B cell (primary cell): ENCODE measurements at places on chromosomes 2 and 18.

GRCh38 chr2:220144411-220144810 is 517.0 kb downstream of the SLC4A3 start:
- no peak for DNase-seq

- no peak for DNase-seq
Observed at GRCh38 chr2:86344404-86344803, 7.0 kb upstream of the REEP1 start.

DNA sequence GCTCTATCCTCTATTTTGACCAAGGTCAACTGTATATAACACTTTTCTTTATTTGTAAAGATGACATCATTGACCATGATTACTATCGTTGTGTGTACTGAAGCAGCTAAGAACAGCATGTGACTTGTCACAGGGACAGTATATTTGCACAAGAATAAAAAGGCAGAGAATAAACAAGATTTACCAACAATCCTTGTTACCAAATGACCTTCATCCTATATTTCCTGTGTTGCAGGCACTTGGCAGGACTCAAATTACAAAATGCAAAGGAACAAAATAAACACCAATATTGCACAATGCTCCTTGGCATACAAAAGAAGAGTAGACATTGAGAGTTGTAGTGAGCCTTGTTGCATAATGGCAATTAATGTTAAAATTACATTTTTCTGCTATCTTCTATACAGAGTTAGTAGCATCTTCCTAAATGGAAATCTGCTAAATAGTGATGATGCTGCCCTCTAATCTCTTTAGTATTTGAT is 61.8 kb downstream of the RFTN2 start:
- DNase-seq: no peak

DNA sequence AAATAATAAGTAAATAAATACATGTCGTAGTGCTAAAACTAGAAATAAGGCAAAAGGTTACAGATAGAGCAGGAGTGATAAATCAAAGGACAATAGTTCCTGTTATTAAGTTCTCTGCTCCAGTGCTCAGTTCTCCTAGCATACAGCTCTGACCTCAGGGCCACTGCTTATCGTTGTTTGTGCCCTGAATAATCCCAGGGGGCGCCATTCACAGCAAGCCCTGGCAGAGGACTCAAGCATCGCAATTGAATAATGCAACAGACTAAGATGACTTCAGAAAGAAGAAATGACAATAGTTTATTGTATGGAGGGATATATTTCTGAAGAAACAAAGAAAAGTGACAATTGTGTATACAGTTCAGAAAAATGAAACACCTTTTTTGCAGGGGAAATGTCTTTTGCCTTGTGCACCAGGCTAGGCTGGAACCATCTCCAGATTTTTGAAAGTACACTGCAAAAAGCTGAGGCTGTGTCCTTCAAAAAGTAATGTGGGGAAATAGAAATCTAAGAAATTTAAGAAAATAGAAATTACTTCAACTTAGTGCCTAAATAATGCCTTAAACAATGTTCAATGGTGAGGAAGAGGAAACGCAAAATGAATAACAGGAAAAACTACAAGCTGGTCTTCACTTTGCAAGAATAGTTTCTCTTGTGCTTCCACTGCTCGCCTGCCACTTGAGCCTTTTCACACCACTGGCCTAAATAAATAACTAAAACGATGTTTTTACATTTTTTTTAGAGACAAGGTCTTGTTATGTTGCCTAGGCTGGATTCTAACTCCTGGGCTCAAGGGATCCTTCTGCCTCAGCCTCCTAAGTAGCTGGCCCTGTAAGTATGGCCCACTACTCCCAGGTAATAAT is 19.0 kb upstream of the CCNYL1 start:
- peak; percentile 68 for DNase-seq

GRCh38 chr2:264493-265468 is at the start of gene ACP1:
Gene ACP1, plus strand, starts transcription at chr2:264947. Its CDS starts 18 bp downstream, at chr2:264965.
- peak; percentile 98 for DNase-seq

- no peak for DNase-seq
Observed at GRCh38 chr2:151049746-151050145, 211.9 kb downstream of the RBM43 start.

DNA sequence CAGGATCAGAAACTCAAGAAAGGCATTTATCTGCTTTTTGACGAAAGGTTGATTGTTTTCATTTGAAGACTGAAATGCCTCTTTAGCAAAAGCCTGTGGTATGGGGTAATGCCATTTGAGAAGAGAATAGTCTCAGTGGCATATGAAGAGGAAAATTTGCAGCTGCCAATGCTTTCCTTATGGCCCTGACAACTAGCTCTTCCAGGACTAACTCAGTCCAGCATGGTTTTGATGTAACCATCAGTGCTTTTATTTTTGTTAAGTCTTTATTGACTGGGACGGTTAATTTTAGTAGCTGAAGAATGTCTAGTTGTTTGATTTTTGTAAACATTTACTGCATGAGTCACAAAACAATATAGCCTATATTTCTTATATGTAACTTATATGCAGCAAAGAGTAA is 158.4 kb downstream of the LNPK start:
- DNase-seq: no peak

DNA sequence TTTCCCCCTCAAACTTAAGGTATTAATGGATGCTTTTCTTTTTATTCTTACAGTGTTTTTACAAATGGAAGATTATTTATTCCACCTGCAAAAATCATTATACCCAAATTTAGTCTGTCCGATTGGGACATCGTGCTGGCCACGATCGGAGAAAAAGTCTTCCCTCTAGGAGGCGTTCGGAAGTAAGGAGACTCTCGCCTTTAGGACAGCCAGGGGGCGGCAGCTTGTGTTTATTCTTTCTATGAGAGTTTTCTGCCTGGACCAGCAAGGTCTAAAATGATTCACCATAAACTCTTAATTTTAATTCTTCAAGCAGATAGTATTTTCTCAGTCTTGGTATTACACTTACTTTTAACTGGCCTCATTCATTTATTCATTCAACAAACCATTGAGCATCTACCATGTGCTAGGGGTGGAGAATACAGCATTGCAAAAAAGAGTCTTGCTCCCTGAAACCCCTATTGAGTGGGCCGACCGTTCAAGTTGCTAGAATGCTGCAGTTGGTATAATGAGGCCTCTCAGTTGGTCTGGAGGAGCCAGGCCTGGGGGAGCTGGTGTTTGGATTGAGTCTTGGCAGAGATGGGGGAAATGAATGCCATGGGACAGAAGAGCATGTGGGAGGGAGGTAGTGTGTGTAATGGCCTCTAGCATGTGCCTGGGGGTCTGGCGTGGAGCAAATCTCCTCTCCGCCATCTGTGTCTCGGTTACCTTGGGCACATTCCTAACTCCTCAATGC is 38.7 kb downstream of the DCDC2C start:
- DNase-seq: no peak

- no peak for DNase-seq
Observed at GRCh38 chr18:42745171-42745570, 370.3 kb downstream of the RIT2 start.

GRCh38 chr2:63891488-63892030 is 49.9 kb downstream of the UGP2 start:
- no peak for DNase-seq

DNA sequence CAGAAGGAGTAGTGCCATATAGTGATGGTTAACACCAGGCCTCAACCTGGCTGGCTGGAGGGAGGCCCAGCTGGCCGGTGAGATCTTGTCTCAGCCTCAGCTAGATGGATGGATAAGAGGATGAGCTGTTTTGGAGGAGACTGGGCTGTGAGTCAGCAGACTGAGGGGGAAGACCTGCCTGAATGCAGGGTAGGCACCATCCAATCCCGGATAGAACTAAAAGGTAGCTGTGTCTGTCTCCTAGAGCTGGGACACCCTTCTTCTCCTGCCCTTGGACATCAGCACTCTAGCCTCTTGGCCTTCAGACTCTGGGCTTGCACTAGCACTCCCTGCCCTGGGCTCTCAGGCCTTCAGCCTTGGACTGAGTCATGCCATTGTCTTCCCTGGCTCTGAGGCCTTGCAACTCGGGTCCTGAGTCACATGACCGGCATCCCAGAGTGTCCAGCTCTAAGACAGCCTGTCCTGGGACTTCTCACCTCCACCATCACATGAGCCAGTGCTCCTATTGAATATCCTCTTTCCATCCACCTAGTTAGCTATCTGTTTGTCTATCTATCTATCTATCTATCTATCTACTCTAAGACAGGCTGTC is 131.3 kb downstream of the TPO start:
- DNase-seq: no peak

GRCh38 chr18:53798516-53798915 is 426.0 kb downstream of the MBD2 start:
- DNase-seq: no peak

GRCh38 chr2:135974036-135974435 is 11.4 kb downstream of the DARS1 start:
- no peak for DNase-seq

DNA sequence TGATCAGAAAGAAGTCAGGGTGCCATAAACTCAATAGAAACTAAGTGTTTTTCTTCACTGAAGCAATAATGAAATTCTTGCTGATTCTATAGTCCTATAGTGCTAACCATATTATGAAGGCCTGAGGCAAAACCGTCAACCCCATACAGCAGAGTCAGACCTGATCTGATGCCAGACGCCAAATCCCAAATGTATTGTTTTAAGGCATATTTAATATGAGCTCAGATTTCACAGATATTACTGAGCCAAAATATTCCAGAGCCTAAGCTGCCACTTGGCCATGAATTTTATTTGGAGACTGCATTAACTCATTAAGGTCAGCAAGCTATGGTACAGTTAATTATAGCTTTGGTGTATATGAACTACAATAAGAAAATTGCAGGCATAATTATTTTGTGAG is 53.4 kb downstream of the SCN1A start:
- no peak for DNase-seq

DNA sequence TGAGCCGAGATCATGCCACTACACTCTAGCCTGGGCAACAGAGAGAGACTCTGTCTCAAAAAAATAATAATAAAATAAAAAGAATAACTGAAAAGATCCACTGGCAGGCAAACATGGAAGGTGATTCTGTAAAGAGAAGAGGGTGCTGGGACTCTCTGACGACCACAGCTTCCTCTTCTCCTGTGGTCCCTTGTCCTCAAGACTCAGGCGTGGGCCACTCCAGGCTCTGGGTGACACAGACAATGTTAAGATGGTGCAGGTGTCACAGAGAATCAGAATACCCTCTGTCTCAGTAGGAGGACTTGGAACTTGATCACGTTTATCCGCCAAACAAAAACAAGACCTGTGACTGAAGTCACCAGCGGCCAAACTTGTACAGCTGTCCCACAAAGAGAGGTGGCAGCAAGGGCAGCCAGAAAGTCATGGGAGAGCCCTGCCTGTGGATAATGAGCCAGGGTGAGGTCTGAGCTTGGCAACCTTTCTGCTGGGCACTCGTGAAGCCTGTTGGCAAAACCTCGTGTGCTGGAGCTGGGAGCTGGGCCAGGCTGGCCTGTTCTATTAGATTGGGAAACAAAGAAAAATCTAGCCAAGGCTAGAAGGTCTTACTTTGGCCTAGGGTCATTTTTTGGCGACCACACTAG is 76.4 kb upstream of the ITGA6 start:
- no peak for DNase-seq

GRCh38 chr2:73070643-73071359 is 711 bp downstream of the SFXN5 start:
- no peak for DNase-seq

DNA sequence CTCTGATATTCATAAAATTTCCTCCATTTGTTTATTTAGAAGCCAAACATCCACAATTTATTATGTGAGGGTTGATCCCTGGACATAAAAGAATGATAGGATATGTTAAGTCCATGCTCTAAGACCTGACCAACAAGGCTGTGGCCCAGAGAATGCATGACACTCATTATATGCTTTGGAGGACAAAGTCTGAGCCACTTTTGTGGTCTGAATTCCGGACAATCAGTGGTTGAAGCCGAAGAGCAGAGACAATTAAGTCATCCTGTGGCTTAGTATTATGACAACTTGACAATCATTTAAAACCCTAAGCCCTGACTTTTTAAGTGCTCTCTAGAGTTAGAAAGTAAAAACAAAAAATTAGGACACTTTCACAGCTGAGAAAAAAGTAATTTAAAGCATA is 483.3 kb downstream of the PLCL1 start:
- no peak for DNase-seq

GRCh38 chr2:26623541-26624495 is 17.3 kb downstream of the CIB4 start:
- no peak for DNase-seq

GRCh38 chr2:219638948-219639755 is 11.7 kb downstream of the SLC4A3 start:
- DNase-seq: no peak

GRCh38 chr2:2320486-2321199 is 10.4 kb downstream of the MYT1L start:
- DNase-seq: no peak

DNA sequence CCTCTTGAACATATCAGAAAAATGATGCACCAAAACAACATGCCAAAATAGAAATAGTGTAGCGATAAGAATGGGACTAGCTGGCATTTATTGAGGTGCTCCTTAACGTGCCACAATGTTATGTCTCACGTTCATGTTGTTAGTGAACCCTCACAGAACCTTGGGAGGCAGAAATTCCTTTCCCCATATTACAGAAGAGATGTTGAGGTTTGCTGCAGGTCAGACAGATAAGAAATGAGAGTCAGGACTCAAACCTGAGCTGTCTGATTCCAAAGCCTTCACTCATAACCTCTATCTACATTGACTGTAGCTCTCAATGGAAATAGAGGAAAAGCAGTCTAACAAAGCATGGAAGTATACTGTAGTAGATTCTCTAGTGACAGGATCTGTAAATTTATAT is 163.3 kb upstream of the STK17B start:
- no peak for DNase-seq

DNA sequence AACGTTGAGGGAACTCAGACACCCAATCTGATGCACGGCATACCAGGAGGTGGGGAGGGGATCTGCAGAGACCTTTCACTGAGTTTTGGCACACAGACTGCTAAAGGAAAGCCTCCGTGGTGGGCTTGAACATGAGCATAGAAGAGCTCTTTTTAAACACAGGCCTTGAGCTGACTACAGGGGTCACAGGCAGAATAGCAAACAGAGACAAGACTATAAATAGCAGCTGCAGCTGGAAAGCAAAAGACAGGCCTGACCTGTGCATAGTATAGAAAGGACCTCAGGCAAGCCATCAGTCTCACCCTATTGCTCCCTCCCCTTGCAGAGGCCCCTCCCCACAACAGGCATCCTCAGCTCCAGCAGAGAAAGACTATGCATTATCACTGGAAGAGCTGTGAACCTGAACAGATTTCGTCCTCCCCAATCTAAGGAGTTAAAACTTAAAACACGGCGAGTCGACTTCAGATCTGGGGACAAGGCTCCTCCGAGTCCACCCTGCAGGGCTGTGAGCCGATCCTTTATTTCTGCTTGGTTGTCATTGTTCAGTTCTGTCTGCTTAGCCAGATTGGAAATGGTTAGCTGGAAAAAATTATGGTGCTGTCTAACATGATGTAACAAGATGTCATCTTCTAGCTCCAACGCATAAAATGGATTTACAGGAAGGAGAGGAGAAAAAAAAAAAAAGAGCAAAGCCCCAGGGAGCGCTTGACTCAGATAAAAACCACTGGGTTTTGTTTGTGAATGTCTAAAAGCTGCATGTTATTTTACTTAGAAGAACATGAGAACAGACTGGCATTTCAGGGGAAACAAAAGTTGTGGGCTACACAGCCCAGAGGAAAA is 25.2 kb upstream of the LCLAT1 start:
- DNase-seq: peak; percentile 19

GRCh38 chr2:43133708-43134570 is 92.5 kb downstream of the ZFP36L2 start:
- peak; percentile 91 for DNase-seq

- DNase-seq: no peak
Observed at GRCh38 chr18:28068207-28068606, 108.7 kb downstream of the CDH2 start.

- DNase-seq: peak; percentile 26
Observed at GRCh38 chr2:199940373-199940772, 14.9 kb downstream of the TYW5 start.
